Naive thymus-derived CD8-positive, alpha-beta T cell (primary cell): ENCODE measurements at places on chromosomes 2 and 18.

- DNase-seq: no peak
Measured at GRCh38 chr18:10241579-10241978, 212.9 kb upstream of the APCDD1 start.

- DNase-seq: no peak
Measured at GRCh38 chr2:233999182-233999581, 51.3 kb upstream of the SPP2 start.

DNA sequence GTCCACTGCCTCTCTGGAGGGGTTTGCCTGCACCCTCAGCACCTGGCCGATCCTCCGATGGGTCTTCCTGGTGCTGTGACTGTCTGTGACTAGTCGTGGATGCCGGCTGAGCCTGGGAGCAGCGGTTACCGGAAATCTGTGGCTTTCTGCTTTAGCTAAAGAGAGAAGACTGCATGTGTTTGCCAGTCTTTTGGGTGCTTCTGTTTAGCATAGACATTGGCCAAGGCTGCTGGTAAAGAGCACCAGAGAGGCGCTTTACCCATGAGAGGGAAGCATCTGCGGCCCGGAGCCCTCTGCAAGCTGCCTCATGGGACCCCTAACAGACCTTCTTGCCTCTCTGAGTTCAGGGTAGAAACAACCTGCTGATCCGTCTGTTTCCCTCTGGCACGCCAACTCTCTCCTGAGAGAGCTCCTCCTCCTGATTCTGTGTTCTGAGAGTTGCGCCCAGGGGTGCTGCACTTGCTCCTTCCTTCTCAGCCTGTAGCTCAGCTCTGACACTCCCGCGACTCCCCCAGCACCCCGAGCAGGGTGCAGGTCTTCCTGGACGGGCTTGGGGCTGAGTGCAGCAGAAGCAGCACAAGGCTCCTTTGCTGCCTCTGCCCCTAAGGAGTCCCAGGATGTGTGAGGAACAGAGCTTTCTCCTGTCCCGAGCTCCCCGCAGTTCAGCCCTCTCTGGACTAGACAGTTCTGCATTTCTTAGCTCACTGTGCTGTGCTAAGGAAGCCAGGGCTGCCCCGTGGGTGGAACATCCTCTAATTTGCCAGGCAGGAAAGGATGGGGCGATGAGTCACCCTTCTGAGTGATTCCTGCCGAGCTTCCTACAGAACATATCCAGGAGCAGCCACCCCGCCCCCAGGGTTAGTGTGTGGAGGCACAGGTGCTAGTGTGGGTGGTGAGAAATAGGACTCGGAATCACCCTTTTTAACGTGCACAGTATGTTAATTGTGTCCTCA, 203.2 kb downstream of the SH3RF3 start:
- no peak for DNase-seq

- DNase-seq: no peak
Measured at GRCh38 chr2:222797871-222798270, 63.0 kb upstream of the ACSL3 start.

- DNase-seq: no peak
Measured at GRCh38 chr2:238042849-238043584, 17.8 kb upstream of the SCLY start.
